ENCODE measurements at places on chromosomes 5 and 9. TPM values are rescaled to one million over a fixed set of nuclear protein-coding genes. Genes with fewer than 3 reads are reported as not detected.

Gene PCDHB9
- total RNA-seq, result 0.09 TPM

Gene SLC34A3
- total RNA-seq, result not detected

Gene CYFIP2
- total RNA-seq, result 8.1 TPM

Gene RASEF
- total RNA-seq, result 0.14 TPM

Gene SPINK6
- 15.6 TPM for total RNA-seq

Gene IL9
- total RNA-seq, result not detected

Gene PHF24
- total RNA-seq, result under 0.01 TPM

Gene FREM1
- total RNA-seq, result under 0.01 TPM

Gene OLFML2A
- total RNA-seq, result 6.5 TPM

Gene GABRP
- not detected for total RNA-seq

Gene CD72
- total RNA-seq, result 1.7 TPM

Gene RNF130
- 24.9 TPM for total RNA-seq

Gene MOB3B
- total RNA-seq, result 0.14 TPM

Gene ORM2
- not detected for total RNA-seq

Gene IL7R
- 6.4 TPM for total RNA-seq

Gene CDH6
- total RNA-seq, result 40.0 TPM

Gene PCDHGB2
- total RNA-seq, result 2.4 TPM

Gene TAF1L
- not detected for total RNA-seq

Gene NME5
- total RNA-seq, result 1.6 TPM

Gene HTR4
- not detected for total RNA-seq

Gene TRIM7
- total RNA-seq, result 1.2 TPM

Gene DDX41
- 88.7 TPM for total RNA-seq

Gene PRR16
- 4.0 TPM for total RNA-seq

Gene INSL4
- total RNA-seq, result not detected

Gene FAM221B
- total RNA-seq, result not detected

Gene DTWD2
- total RNA-seq, result 3.5 TPM

Gene F2RL1
- 16.5 TPM for total RNA-seq

Gene SMARCA2
- 52.1 TPM for total RNA-seq
